COR-L47 (cell line): ENCODE measurements at places on chromosomes 5 and 9.

- no peak for DNase-seq
Measured at GRCh38 chr5:161382685-161383084, 163.8 kb downstream of the GABRB2 start.

DNA sequence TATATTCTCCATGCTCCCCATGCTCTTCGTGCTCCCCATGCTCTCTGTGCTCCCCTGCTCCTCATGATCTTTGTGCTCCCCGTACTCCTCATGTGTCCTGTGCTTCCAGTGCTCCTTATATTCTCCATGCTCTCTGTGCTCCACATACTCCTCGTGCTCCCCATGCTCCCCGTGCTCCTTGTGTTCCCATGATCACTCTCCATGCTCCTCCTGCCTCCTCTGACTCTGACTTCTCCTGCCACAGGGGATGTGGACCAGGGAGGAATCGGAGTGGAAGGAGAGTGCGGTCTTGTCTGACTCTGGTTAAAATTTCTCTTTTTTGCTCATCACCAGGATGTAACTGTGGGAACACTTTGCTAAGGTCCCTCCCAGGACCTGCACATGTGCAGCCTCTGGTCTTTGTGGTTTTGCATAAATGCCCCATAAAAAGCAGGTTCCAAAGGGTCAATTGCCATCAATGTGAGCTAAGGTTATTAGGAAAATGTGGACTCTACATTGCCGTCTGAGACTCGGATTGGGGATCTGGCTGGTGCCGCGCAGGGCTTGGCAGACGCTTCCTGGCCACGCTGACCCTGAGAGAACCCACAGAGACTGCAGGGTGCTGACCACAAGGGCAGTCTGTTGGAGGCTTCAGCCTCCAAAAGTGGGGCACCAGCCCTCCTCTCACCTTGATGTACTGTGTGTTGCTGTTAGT lies 52.5 kb downstream of the TRIP13 start:
- DNase-seq, result no peak

GRCh38 chr5:160419458-160420330 lies 813 bp upstream of the SLU7 start:
- no peak for DNase-seq

- DNase-seq, result no peak
Measured at GRCh38 chr9:16771356-16771755, 99.1 kb downstream of the BNC2 start.

- DNase-seq, result no peak
Measured at GRCh38 chr5:3996707-3997336, 401.2 kb downstream of the IRX1 start.

GRCh38 chr5:142587354-142587965 lies 98.4 kb downstream of the FGF1 start:
- DNase-seq, result peak; percentile 11

GRCh38 chr5:149604321-149604720 lies 23.0 kb downstream of the ARHGEF37 start:
- DNase-seq, result no peak

DNA sequence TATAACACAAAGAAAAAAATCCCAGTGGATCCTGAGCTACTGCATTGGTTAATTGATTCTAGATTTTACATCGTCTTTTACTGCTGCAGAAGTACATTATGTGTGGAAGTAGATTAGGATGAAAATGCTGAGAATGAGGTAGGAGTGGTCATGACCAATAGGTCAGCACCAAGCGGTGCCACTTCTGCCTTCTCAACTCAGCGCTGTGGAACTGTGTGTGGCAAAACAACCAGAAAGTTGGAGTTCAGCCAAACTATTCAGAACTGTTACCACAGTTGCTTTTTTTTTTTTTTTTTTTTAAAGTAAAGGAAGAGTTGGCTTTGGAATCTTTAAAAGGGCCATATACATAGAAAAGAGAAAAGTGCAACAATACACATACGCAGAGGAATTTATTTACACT lies 24.2 kb downstream of the POU5F2 start:
- peak; percentile 53 for DNase-seq

- DNase-seq, result no peak
Measured at GRCh38 chr9:98176391-98177259, 15.8 kb downstream of the CORO2A start.

DNA sequence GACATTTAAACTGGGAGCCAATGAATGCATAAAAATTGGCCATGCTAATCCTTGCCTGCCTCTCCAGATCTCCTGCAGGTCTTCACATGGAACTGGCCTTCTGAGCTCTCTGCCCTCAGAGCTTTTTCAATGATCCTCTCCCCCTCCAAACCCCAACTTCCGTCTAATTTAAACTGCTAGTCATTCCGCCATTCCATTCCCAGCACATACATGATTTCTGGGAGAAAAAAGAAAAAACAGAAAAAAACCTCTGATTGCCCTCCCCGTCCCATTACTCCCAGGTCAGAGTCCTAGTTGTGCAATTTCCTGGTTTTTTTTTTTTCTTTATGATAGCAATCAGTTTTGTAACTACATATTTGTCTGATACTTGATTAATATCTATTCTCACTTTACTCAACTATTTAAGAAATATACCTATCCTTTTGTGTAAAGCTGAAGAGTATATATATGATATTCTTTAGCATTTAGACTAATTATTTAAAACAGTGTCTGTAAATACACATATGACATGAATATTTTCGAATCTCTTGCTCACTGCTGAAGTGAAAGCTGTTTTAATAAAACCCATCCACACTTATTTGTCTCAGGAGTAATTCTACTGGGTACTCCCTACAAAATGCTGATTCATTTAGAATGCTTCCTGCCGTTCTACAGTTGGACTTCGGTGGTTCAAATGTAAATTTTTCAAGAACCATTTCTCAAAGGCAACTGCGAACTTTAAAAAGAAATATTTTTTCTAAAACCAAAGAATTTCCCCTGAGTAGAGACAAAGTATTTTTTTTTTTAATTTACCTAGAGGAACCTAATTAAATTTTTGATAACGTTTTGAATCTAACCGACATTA lies 1.6 kb downstream of the HINT1 start:
- DNase-seq, result no peak

DNA sequence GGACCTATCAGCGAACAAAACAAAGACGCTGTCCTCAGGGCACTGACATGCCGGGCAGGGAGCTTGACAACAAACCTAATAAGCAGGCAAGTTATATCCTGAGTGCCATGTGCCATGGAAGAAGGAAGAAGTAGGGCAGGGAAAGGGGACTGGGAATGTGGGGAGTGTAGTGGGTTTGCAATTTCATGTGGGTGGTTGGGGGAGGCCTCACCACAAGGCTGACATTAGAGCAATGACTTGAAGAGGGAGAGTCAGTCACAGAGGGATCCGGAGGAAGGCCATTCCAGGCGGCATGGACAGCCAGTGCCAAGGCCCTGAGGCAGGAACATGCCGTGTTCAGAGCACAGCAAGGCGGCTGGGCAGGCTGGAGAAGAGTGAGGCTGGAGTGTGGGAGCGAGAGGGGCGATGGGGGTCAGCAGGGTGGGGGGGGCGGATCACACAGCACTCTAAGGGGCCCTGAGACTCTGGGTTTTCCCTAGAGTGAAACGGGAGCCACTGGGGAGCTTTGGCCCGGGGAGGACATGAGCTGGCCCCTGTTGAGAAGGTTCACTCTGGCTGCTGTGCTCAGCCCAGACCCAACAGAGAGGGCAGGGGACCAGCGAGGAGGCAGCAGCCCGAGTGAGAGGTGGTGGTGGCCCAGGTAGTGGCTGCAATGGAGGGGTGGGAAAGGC lies 86.3 kb downstream of the STK10 start:
- no peak for DNase-seq

GRCh38 chr9:129138476-129139232 lies 27.4 kb downstream of the PTPA start:
- DNase-seq, result no peak

- no peak for DNase-seq
Measured at GRCh38 chr9:86697213-86697612, 250.1 kb downstream of the GAS1 start.

- DNase-seq, result no peak
Measured at GRCh38 chr9:72473474-72474261, 47.7 kb upstream of the TMC1 start.

GRCh38 chr9:16625811-16626210 lies 244.7 kb downstream of the BNC2 start:
- DNase-seq, result no peak

DNA sequence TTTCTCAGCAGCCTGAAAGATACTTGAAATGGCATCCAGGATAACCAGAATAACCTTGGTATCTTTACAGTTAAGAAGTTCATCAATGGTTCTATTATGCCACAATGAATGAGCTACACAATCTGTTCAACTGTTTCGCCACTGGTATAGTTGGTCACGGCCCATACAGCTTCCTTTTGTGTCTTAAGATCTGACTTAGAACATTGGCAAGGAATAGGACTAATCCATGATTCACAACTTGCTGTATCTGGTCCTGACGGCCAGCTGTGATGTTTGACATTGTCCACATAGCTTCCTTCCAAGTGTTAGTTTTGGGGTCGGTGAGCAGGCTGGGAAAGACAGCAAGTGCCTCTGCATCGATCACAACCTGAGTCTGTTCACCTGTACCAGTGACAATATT lies 113.3 kb upstream of the RAD23B start:
- DNase-seq, result no peak
